ENCODE measurements at places on chromosomes 6 and 20.

DNA sequence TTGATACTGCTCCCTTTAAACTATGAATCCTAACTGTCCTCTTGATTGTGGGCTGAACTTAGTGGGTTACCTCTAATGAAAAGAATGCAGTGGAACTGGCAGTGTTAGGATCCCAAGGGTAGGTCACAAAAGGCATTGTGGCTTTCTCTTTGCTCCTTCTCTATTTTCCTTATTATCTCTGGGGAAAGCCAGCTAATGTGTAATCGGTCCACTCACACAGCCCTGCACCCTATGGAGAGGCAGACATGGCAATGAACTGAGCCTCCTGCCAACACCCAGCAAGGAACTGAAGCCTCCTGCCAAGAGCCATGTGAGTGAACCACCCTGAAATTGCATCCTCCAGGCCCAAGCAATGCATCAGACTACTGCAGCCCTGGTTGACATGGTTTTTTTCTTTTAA, 24.6 kb upstream of the ZNF133 start:
- DNase-seq, result no peak

DNA sequence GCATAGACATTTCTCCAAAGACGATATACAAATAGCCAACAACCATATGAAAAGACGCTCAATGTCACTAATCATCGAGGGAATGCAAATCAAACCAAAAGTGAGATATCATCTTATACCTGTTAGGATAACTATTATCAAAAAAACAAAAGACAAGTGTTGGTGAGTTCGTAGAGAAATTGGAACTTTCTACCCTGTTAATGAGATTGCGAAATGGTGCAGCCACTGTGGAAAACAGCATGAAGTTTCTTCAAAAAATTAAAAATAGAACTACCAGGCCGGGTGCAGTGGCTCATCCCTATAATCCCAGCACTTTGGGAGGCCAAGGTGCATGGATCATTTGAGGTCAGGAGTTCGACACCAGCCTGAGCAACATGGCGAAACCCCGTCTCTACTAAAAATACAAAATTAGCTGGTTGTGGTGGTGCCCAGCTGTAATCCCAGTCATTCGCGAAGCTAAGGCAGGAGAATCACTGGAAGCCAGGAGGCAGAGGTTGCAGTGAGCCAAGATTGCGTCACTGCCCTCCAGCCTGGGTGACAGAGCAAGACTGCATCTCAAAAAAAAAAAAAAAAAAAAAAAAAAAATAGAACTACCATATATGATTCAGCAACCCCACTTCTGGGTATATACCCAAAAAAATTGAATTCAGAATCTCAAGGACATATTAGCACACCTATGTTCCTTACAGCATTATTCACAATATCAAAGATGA, 170.0 kb upstream of the ZNF184 start:
- no peak for DNase-seq

GRCh38 chr6:17226786-17227233, 54.4 kb upstream of the RBM24 start:
- no peak for DNase-seq

DNA sequence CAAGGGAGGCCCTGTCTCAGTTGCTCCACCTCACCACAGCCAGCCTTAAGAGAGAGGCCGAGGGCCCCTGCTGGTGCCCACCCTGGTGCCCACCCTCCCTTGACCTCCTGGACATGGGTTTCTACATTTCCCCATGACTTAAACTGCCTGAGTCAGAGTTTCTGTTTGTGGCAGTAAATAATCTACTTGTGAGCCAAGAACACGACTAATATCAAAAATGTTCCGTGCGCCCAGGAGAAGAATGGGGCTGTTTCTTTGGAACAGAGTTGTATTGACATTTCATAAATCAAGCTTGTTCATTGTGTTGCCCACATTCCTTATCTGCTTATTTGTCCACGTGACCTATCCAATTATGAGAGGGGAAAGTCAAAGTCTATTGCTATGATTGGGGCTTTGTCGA, 143.5 kb downstream of the ANKRD60 start:
- DNase-seq, result no peak

DNA sequence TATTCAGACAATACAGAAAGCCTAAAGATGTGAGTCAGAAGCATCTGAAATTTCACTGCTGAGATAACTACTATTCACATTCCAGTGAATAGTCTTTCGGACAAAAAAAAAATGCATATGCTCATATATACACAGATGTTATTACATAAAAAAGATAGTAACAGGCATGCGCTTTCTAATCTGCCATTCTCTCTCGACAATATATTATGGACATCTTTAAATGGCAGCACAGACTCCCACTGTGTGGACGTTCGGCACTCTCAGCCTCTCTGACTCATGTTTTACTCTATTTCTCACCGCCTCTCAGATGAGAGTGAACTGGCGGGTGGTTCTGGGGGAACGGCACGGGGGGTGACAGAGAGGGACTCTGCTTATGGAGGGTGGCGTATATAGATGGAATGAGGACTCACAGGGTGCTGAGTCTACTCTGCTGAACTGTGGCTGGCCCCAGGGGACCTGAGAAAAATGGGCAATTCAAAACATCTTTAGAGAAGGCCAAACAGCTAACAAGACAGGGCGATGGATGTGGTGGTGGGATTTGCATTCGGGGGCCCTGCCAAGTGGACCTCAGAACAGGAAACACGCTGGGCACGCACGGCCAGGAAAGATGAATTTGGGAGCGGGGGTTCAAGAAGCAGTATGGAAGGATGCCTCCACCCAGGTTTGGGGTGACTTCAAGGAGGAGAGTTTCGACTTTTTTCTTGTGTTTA, 68.9 kb downstream of the MDGA1 start:
- no peak for DNase-seq

DNA sequence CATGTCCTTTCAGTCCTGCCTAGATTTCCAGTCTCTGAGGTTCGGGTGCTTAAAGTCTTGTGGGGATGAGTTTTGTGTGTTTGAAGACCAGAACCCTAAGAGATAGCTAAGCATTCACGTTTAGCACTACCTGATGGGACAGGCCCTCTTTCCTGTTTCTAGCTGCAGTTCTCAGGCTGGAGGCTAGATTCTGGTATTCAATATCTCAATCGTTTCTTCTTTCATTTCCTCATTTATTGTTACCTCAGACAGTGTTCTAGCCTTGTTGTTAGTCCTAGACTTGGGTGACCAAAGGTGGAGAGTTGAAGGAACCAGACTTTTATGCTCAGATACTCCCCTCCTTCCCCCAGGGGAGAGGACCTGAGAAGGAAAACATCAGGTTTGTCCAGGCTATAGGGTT, 16.8 kb downstream of the CEP250 start:
- no peak for DNase-seq

DNA sequence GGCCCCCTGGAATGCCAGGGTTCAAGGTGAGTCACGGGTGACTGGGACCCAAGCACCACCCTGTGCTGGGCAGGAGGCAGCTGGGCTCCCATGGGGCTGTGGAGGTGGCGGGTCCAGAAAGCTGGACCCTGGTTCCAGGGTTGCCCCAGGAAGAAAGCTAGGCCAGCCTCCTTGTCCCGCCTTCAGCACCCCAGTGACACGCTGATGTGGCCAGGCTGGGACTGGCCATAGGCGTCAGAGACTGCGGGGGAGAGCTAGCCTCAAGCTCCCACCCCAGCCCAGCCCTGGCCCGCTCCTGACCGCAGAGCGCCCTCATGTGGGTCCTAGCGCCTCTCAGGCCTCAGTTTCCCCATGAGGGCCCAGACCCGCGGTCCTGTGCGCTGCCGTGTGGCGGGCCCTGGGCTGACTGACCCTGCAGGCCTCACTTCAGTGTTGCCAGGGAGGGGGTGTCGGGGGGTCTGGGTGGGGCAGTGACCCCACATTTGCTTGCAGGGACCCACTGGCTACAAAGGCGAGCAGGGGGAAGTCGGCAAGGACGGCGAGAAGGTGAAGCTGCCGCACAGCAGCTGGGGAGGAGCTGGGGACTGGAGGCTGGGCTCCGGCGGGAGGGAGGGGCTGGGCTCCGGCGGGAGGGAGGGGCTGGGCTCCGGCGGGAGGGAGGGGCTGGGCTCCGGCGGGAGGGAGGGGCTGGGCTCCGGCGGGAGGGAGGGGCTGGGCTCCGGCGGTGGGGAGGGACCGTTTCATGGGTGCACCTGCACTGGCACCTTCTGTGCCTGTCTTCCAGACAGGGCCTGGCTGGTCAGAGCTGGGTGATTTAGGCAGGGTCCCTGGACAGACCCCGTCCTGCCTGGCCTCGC, 7.9 kb downstream of the COL9A3 start:
- DNase-seq, result no peak

DNA sequence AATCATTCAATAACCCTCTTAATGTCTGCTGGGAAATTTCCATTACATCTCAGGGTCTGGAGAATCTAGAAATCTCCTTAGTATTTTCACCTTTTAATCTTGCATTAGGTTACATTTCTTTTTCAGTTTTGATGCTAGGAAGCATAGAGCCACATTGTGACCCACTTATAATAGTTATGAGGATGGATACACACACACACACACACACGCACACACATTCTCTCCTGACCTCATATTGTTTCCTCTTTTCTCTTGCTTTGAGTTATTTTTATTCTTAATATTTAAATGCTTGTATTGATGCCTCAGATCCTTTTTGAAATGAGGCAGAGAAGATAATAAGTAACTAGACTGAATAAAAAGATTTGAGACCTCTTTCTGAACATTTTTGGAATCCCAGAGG, 128.4 kb downstream of the KLHL32 start:
- no peak for DNase-seq

- no peak for DNase-seq
Measured at GRCh38 chr6:148864941-148865340, 118.1 kb downstream of the UST start.

GRCh38 chr20:43238266-43238665, 48.6 kb upstream of the PTPRT start:
- DNase-seq, result no peak

DNA sequence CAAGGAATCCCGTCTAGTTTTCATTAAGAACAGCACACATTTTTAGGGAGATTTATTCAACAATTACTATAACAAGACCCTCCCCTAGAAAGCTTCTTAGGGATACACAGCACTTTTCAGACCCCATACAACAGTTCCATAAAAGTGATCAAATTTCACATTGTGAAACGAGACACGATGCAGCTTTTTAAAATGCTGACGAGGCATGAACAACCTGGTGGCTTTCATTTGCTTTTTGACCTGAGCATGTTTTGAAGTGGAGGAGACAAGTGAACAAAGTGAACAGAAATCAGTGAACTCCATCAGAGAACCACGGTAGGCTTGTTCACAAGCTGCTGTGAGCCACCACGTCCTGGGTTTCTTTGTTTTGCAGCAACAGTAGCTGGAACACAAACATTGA, 112.2 kb downstream of the PCSK2 start:
- no peak for DNase-seq

DNA sequence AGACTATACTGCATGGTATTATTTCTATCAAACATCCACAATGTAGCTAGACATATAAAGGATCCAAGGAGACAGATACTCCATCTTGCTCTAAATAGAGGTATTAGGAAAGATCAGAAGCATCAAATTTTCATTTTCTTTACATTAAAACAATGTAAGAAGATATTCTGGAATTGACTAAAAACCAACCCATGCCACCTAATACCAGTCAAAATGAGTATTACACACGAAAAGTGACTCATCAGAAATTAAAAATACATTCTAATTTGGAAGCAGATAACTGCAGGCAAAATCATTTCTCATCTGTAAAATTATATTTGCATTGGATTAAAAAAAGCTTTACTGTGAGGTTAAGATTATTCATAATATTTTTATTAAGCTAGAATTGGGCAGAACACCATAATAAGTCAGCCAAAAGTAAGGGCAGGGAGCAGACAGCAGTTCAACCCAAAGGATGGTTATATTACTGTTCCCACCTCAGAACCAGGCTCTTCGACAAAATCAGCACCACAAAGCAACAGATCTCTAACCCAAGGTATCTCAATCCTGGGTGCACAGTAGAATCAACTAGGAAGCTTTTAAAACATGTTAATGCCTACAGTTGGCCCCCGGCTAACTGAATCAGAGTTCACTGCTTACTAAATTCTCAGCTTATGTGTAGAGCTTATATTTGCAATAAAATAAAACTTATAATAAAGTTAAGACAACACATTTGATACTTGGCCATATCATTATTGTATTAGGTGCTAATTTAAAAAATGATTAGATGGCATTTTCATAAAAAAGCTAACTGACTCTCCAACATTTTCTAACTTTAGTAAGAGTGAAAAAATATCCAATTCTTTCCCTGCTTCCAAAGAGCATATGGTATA, 35.2 kb downstream of the SAMD3 start:
- no peak for DNase-seq

All from pulmonary artery endothelial cell (primary cell).